Stimulated activated CD4-positive, alpha-beta T cell treated with anti-CD3 and anti-CD28 coated beads, TNF-alpha, amount 100 ng/mL, for 1 hour (primary cell): ENCODE measurements at places on chromosomes 7 and 10.

GRCh38 chr7:6299774-6300173, 27.4 kb upstream of the CYTH3 start:
- no peak for DNase-seq

DNA sequence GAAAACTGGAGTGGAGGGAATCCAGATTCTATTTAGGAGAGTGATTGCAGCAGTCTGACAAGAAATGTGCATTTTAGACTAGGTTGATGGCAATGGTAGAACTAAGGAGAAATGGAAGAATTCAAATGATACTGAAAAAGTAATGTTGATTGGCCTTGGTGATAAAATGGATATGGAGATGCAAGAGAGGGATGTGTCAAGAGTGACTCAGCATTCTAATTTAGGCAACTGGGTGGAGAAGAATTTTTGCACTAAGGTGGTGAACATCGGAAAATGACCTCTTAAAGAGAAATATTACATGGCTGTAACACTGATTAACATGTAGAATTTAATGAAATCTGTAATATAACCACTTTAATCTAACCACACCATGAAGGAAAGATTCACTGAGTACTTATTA, 806.5 kb downstream of the PHTF2 start:
- no peak for DNase-seq

- DNase-seq: no peak
Observed at GRCh38 chr10:110843796-110844616, 27.7 kb upstream of the PDCD4 start.

DNA sequence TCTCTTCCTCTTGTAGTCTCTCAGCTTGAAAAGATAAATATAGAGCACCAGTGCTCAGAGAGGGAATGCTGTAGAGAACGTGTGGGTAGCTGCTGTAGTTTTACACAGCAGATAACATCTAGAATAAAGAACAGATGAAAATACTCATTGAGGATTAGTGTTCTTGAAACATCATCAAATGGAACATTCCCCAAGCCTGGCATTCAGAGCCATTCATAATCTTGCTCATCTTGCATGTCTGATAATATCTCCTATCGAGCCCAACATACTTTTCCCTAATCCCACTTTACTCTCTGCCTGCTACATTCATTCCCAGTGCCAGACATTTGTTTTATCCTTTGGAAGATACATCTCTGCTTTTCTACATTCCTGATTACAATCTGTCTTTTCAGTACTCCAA, 35.2 kb downstream of the MCU start:
- DNase-seq: no peak

DNA sequence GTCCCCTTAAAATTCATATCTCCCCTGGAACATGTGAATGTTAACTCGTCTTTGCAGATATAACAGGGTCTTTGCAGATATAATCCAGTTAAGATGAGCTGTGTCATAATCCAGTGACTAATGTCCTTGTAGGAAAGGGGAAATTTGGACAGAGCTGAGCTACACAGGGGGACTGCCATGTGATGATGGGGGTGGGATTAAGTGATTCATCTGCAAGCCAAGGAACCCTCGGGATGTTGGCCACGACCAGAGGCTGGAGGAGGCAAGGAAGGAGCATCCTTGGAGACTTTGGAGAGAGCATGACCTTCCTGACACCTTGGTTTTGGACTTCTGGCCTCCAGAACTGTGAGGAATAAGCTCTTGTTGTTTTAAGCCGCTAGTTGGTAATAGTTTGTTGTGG, 153.9 kb upstream of the PCBD1 start:
- DNase-seq: no peak

- DNase-seq: no peak
Observed at GRCh38 chr7:136964347-136964746, 95.9 kb downstream of the CHRM2 start.

- DNase-seq: no peak
Observed at GRCh38 chr10:130135676-130136225, 440 bp upstream of the GLRX3 start.

DNA sequence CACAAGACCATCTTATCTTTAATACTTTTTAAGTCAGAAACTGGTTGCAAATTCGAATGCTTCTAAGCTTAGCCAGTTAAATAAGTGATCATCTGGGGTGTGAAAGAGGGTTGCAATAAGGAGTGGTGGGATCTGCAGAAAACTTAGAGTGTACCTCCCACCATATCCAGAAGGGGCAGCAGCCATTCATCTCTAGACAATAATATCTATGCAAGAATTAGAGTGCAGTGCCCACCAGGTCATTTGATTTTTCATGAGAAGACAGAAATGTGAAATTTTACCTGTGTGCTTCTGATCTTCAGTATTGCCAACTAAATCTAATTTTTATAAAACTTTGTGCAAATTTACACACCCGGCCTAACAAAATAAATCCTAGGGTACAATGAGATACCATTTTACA, 127.2 kb upstream of the SP4 start:
- DNase-seq: no peak

GRCh38 chr7:11217848-11218565, 244.3 kb downstream of the PHF14 start:
- no peak for DNase-seq

GRCh38 chr10:65518379-65518778, 1407.5 kb upstream of the LRRTM3 start:
- no peak for DNase-seq

- no peak for DNase-seq
Observed at GRCh38 chr7:150744041-150744656, 6.9 kb downstream of the GIMAP5 start.

DNA sequence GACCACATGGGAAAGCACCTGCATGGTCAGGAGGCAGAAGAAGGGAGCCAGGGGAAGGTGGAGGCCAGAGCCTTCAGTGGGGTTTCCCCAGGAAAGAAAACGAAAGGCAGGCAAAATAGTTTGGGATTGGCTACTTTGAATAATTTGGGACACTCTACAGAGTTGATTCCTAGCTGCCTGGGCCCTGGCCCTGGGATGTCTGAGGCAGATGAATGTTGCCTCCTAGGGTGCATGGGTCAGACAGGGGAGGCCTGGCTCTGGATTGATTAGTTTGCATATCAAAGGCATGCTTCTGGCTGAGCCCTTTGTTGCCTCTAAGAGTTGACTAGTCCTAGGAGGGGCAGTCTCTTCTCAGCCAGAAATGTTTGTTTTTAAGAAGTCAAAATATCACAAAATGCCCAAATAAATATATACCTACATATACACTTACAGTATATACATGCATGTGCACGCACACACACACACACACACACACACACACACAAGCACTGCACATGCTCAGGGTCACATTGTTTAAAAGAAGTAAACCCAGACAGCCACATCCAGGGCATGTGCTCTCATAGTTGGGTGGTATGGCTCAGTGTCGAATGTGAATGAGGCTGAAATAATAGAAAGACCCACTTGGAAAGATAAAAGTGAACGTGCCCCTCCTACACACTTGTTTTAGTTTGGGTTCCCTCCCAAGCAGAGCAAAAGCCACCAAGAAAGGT, 184.2 kb downstream of the GPAM start:
- no peak for DNase-seq

DNA sequence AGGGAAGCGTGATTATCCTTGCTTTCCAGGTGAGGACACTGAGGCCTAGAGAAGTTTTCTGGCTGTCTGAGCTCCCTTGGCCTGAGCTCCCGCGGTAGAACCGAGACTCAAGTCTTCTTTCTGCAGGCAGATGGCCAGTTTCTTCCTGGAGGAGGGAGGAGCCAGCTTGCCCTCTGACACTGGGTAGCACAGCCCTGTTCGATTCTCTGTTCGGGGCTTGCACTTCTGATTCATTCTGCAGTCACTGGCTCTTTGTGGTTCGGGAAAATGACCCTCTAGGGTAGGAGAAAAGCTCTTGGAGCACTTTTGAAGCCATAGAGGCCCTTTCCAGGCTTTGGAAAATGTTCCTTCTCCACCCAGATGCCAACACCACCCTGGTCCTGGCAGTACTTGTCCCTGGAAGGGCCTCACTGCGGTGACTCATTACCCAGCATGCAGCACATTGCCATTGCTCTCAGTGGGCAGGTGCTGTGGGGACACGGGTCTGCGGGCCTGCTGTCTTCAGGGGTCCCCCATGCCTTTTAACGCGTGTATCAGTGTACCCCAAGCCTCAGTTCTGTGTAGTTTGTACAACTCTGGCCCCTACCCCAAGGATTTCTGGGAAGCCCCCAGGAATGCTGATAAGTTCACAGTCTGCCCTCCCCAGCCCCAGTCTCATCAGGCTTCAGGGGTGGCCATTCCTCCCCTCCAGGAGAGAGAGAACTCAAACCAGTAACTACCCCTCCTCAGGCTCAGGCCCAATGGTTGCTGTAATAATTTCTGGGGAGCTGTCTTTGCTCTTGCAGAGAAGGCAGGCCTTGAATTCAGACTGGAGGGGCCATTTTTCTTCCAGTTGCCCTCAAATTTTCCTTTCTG, 11.9 kb downstream of the CHST3 start:
- no peak for DNase-seq

DNA sequence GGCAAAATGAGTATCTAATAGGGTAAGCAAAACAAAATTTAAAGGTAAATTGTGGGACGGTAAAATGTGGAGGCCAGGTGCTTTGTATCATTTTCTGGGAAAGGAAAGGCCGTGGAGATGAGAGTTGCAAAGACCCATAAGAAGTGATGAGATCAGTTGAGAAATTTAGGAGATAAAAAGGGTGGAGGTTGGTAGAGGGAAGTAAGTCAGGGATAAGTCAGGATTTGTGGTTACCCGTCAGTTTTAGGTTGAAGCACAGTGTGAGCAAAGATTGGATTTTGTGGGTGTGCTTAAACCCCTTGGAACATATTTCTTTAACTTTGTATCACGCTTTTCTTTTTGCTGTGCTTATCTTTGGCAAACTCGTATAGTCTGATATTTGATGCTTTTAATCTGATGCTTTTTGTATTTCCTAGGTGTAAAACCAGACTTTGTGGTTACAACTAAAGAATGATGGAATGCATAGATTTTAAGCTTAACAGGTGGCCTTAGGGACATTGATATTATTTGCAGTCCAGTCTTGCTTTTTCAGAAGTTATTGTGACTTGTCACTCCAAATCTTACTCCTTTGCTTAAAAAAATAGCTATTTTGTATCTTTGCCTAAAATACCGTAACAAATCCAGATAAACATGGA, 1.2 kb downstream of the BTRC start:
- DNase-seq: no peak

- no peak for DNase-seq
Observed at GRCh38 chr7:3230908-3231307, 70.1 kb upstream of the SDK1 start.

- no peak for DNase-seq
Observed at GRCh38 chr7:30980194-30980593, 16.4 kb downstream of the GHRHR start.

DNA sequence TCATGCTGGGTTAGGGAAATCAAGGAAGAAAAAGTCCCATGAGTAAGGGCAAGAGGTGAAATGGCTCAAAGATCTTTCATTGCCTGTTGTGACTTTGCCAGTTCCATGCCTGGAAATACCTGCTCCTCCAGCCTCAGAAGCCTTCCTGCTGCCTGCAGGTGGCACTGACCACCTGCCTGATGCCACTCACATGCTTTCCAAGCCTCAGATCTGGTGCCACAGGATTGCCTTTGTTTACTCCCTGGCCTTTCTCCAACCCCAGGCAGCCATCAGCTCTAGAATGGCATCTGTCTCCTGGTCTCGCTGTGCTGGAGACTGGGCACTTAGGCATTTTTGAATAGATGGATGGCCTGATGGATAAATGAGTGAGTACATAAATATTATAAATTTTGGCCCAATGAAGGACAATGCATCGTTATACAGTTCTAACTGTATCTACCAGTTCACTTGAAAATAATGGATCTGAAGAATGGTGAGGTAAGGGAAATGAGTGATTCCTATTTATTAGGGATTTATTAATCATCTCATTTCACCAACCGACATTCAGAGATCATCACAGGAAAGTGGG, 657.2 kb downstream of the INHBA start:
- DNase-seq: no peak

- no peak for DNase-seq
Observed at GRCh38 chr10:127993056-127993690, 86.3 kb downstream of the PTPRE start.

DNA sequence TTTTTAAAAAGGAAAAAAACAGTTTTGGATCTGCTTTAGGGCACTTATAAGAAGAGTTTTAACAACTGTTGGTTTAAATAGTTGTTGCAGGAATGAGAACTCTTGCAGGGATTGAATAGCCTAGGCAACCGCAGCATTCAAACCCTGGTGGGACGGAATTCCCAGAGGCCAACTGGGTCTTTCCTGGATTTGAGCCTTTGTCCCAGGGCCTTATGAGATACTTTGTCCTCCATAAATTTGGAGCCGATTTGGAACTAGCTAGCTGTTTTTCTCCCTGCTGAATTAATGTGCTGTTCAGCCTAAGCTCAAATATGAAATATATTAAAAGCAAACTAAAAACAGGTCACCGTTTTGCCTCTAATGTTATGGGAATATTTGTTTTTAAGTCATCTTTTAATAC, 109.6 kb downstream of the LRMDA start:
- no peak for DNase-seq

DNA sequence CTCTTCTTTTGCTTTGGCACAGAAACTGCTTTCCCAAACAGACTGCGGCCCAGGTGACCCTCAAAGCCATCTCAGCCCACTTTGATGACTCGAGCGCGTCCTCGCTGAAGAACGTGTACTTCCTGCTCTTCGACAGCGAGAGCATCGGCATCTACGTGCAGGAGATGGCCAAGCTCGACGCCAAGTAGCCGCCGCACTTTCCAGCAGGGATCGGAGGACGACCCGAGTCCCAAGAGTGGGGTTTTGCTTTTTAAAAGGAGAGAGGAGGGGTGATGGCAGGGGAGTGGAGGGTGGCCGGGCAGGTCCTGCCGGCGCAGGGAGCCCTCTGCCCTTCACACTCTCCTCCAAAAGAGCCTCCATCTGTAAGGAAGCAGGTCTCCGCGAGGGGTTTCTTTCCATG, 21.1 kb downstream of the AIFM2 start:
- no peak for DNase-seq

GRCh38 chr10:6871128-6871527, 291.1 kb upstream of the PRKCQ start:
- DNase-seq: no peak

DNA sequence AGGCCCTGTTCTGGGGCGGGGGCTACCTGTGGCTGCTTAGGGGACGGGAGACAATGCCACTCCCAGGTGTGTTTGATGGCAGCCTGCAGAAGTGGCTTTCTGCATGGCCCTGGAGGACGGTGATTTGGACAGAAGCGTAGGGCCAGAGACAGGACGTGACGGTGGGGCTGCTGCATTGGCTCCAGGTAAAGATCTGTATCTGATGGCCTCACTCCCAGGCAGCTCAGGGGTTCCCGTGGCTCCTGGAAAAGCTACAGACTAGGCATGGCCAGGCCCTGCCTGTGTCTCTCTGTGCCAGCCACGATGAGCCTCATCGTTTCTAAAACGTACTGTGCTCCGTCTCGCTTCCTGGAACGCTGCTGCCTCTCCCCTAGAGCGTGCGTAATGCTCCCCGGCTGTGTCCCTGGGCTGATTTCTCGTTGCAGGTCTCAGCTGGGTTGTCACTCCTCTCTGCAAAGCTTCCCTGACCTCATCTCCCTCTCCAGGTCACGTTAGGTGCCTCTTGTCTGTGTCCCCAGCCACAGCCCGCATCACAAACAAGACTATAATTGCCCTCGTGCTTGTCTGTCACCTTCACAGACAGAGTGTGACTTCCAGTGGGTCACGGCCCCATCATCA, 12.6 kb downstream of the GTF2IRD1 start:
- no peak for DNase-seq

- no peak for DNase-seq
Observed at GRCh38 chr7:40865441-40866233, 730.8 kb downstream of the SUGCT start.

- no peak for DNase-seq
Observed at GRCh38 chr10:78407009-78407711, 373.5 kb downstream of the RPS24 start.
